Urinary bladder (tissue), 4 donors: ENCODE measurements at places on chromosomes 16 and 17. TPM values are rescaled to one million over a fixed set of nuclear protein-coding genes. Genes with fewer than 3 reads are reported as not detected.

Gene TNFRSF17
- total RNA-seq = not detected

Gene SDR42E1
- total RNA-seq = 5.3 TPM

DNA sequence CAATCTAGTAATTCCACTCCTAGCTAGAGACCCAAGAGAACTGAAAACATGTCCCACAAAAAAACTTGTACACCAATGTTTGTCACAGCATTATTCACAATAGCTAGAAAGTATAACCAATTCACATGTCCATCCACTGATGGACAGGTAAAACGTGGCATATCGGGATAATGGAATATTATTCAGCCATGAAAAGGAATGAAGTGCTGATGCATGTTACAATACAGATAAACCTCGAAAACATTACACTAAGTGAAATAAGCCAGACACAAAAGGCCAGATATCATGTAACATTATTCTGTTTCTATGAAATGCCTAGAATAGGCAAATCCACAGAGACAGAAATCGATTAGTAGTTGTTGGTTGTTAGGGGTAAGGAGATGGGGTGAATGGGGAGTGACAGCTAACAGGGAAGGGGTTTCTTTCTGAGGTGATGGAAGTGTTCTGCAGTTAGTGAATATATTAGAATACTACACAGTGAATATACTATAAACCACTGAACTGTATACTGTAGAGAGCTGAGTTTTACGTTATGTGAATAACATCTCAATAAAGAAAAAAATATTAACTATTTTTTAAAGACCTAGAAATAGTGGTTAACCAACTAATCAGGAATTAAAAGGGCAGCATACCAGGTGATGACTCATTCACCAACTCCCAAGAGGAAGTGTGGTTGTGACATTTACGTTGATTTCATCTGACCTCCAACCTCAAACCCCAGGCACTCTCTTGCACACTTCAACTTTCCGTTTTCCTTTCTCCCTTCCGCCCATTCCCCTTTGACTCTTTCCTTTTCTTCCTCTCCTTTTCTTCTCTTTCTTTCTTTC lies 48.6 kb downstream of the GAS7 start:
- no peak for DNase-seq

Gene SRCIN1
- total RNA-seq = 2.7 TPM

GRCh38 chr17:16428098-16428882 lies 12.9 kb downstream of the TRPV2 start:
- no peak for DNase-seq

DNA sequence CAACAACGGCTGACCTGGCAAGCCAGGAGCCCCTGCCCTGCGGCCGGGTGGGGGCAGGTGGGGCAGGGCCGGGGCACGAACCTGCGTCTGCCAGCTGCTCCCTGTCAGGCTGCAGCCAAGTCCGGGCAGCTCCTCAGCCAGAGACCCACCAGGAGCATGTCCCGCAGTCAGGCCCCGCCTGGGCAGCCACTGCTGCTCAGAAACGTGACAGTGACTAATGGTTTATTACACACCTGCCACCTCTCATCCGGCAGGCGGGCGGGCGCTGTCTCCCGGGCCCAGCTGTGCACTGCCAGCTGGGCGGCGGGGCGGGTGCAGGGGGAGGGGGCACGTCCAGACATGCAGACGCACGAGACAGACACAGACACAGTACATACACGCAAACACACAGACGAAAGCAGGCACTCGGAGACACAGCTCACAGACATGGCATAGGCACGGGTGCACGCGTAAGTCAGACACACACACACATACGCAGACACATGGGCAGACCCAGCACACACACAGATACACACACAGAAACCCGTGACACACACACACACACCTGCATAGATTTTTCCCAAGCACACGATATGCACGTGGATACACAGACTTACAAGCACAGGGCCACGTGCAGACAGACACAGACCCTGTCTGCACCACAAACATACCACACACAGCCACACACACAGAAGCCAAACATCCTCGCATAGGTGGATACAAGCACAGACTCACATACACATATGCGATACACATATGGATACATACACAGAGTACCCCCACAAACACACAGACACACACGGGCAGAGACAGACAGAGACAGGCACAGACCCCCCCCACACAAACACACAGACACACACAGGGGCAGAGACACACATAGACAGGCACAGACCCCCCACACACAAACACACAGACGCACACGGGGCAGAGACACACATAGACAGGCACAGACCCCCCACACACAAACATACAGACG lies 248.3 kb upstream of the CIBAR2 start:
- DNase-seq = no peak

Gene TBC1D3C
- total RNA-seq = 1.0 TPM

Gene SALL1
- total RNA-seq = 1.0 TPM

GRCh38 chr16:78432451-78432850 lies 333.0 kb downstream of the WWOX start:
- no peak for DNase-seq

DNA sequence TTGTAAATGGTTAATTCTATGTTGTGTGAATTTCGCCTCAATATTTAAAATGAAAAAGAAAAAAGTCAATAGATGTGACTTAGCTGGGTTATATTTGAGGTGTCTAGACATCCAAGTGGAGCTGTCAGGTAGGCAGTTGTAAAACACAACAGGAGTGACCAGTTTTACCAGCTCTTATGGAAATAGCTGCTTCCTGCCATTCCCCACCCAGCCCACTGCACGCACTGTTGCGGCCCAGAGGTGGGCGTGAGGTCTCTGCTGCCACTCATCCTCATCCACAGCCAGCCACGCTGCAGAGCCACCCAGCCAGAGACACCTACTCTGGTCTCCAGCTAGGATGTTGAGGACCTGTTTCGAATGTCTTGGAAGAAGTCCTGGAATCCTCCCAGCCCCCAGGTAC lies 3.4 kb upstream of the CARD14 start:
- DNase-seq = peak; percentile 47

DNA sequence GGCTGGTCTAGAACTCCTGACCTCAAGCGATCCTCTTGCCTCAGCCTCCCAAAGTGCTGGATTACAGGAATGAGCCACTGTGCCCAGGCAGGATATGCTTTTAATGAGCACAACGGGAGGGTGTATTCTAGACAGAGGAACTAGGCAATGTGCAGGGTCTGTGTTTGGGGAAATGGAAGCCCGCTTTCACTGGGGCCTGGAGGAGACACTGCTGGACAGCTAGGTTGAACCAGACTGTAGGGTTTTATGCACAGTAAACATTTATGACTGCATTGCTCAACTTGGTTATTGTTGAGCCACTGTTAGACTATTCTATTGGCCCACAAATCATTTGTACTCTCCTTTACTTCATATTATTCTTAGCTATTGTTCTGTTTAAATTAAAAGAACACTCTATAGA lies 10.2 kb upstream of the SIAH1 start:
- DNase-seq = no peak

Gene HOXB4
- total RNA-seq = 2.0 TPM

- DNase-seq = no peak
Observed at GRCh38 chr16:11729787-11730186, 12.9 kb downstream of the TXNDC11 start.

GRCh38 chr17:71666047-71666446 lies 454.8 kb upstream of the SOX9 start:
- DNase-seq = no peak

DNA sequence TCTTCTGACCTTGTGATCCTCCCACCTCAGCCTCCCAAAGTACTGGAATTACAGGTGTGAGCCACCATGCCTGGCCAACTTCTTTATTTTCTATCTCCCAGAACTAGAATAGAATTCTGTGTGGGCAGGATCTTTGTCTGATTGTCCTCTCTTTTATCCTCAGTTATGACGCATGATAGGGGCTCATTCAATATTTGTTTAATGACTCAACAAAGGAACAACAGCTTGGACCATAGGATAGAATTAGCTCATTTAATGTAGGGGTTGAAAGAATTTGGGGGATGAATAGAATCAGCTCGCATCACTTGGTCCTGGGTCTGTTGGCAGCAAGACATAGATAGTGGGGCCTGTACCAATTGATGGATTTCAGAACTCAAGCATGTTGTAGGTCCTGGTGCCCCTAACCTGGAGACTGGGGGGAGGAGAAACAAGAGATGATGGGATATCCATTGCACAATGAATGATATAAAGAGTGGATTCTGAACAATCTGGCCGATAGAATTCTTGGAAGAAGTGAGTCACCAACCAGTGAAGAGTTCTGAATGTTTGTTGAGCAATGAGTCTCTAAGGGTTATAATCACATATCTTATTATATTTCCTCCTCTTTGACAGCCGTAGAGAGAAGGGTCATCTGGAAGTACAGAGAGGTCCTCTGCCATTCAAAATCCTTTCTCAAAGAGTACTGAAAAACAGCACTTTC lies 250.2 kb downstream of the HS3ST4 start:
- no peak for DNase-seq

DNA sequence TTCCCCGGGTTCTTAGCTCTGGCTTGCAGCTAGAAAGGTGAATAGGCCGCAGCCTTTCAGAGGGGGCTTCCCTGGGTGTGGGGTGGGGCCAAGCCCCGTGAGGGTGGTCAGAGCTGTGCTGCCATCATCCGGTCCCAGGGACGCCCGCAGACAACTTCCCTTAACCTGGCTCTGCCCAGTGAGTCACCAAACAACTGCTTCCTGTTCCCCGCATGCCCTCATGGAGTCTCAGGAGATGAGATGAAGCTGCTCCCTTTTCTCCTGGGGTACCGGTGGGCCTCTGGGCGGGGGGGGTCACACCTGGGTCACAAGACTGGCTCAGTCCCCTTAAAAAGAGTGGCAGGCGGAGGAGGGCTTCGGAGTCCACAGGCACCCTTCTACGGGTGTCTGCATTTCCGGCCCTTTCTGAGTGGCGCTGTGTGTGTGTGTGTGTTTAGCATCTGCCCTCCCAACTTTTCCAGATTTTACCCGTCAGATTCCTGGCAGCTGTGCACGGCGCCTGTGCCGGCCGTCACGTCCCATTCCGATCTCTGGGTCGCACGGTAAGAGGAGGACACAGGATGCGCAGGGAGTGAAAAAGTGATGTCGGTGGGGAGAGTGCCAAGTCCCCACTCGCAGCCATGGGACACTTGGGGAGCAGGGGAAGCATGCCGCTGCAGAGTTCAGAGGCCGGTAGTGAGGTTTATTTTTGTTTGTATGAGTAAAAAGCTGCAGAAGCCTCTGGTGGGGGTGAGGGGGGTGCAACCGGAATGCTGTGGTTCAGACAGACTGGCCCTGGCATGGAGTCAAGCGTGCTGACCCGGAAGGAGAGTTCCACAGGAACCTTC lies 16.8 kb downstream of the HIC1 start:
- no peak for DNase-seq

DNA sequence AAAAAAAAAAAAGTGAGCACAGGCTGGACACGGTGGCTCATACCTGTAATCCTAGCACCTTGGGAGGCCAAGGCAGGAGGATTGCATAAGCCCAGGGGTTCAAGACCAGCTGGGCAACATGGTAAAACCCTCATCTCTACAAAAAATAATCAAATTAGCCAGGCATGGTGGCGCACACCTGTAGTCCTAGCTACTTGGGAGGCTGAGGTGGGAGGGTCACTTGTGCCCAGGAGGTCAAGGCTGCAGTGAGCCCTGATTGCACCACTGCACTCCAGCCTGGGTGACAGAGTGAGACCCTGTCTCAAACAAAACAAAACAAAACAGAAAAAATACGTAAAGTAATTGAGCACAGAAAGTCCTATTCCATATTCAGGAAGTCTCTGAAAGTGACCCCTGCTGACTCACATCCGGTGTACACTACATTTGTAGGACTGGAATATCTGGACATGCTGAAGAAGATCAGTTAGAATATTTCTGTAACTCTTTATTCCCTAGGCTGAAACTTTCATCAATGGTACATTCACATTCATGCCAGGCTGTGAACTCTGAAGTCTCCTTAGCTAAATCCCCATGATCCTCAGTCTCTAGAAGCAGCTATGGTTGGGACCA lies 66.0 kb upstream of the HAS3 start:
- no peak for DNase-seq

DNA sequence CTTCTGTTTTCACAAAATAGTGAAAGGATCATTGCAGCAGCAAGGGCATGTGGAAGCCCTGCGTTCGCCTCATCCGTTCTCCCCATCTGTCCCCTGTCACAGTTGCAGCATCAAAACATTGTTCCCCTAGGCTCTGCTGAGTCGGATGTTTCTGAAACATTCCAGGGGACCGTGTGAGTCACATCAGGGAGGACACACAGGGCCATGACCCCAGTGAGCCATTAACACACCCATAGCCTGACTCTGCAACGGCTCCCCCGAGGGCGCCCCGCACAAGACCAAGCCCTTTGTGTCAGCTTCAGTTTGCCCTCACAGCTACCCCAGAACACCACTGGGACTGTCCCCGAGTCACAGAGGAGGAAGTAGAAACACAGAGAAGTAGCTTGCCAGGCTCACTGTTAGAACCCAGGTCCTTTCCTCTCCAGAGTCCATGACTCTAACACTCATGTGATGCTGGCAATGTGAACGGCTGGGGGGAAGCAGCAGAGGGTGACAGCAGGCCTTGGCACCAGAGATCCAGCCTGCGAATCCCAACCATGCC lies 63.3 kb upstream of the HSBP1 start:
- DNase-seq = no peak

DNA sequence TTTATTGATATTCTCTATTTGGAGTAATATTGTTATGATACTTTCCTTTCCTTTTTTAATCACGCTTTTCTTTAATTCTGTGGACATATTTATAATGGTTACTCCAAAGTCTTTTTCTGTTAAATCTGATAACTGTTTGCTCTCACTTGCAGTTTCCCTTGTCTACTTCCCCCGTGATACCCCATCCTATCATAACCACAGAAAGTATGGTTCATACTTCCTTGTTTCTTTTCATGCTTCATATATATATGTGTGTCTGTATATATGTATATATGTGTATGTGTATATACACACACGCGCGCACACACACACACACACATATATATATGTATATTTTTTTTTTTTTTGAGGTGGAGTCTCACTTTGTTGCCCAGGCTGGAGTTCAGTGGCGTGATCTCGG lies 23.5 kb downstream of the SPECC1 start:
- no peak for DNase-seq

Gene CCDC92B
- 0.32 TPM for total RNA-seq

DNA sequence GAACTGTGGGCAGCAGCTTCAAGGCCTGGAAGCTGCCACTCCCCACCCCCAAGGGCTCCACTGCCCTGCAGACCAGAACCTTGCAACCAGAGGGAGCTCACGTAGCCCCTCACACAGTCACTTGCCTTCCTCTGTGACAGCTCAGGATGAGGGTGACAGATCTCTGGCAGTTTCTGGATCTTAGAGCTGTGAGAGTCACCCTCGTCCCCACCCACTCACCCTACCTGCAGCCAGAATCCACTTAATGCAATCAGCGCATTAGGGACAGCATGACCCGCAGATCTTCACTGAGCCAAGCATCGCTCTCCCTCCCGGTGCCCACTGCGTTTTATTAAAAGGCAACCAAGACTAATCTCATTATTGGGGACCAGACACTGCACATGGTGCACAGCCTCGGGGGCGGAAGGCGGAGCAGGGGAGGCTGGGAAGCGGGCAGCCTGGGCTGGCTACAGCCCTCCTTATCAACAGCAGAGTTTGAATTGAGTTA lies 3.5 kb downstream of the CYB561 start:
- DNase-seq = no peak

GRCh38 chr16:30731411-30731810 lies 16.8 kb upstream of the PHKG2 start:
- DNase-seq = no peak

GRCh38 chr16:72371307-72372086 lies 199.5 kb upstream of the PMFBP1 start:
- DNase-seq = no peak

Gene FZD2
- 9.8 TPM for total RNA-seq

- DNase-seq = no peak
Observed at GRCh38 chr16:77443357-77444146, 8.7 kb upstream of the ADAMTS18 start.

GRCh38 chr16:85384833-85385462 lies 228.2 kb upstream of the GSE1 start:
- DNase-seq = peak; percentile 65

GRCh38 chr16:81487301-81487720 lies 42.7 kb downstream of the CMIP start:
- no peak for DNase-seq

Gene PPP1R27
- total RNA-seq = not detected
